Neural cell (in vitro differentiated cells): ENCODE measurements at places on chromosomes 2 and 18. TPM values are rescaled to one million over a fixed set of nuclear protein-coding genes. Genes with fewer than 3 reads are reported as not detected.

Gene TACR1
- polyA plus RNA-seq, result 0.60 and 0.78 TPM in 2 replicates

Gene RPRM
- 2.8 and 5.6 TPM in 2 replicates for polyA plus RNA-seq

Gene TCF7L1
- 0.14 TPM in 1 of 2 replicates, not detected in the other for polyA plus RNA-seq

Gene SAP130
- 5.6 and 5.8 TPM in 2 replicates for polyA plus RNA-seq

Gene PIEZO2
- polyA plus RNA-seq, result 0.12 and 0.30 TPM in 2 replicates

Gene GALNT14
- 9.0 and 15.9 TPM in 2 replicates for polyA plus RNA-seq
